Fibroblast of skin of scalp (primary cell): ENCODE measurements at places on chromosomes 2 and 18.

- no peak for DNase-seq
These were observed 42.3 kb upstream of the DOK6 start for GRCh38 chr18:69358212-69358895.

DNA sequence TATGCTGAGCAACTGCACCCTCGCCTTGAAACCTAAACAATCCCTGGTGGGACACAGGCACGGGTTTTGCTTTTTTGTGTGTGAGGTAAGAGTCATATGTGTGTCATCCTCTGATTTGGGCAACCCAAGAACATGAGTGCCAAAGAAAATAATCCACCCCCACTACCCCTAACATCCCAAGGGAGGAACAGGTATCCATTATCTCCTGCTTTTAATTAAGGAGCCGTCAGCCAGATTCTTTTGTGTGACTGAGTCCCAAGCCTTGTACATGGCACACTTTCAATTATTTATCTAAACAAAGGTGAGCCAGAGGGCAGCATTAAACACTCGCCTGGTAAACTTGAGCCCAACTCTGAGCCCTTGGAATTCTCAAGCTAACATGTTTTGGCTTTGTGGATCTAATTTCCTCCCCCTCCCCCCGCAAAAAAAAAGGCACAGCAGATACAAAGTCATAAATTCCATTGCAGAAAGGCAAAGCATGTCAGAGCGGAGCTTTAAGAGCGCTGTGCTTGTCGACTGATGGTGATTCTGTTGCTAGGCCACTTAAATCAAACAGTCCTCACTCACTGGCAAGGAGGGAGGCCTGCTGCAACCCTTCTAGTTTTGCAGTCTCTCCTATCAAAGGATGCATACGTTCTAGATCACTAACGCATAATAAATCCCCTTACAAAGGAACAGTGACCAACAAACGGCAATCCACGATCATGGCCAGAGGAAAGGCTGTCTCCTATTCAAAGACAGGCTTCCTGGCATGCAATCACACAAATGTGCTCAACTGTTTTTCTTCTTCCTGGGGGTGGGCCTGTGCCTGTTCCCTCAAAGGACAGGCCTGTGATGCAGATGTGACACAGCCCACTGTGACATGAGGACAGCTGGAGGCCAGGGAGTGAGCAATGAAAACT, 143.5 kb upstream of the LMAN1 start:
- peak; percentile 94 for DNase-seq

GRCh38 chr2:86029873-86030272, 75.8 kb downstream of the POLR1A start:
- no peak for DNase-seq

- DNase-seq, result no peak
These were observed 82.0 kb downstream of the ZNF407 start for GRCh38 chr18:74679679-74680076.

GRCh38 chr2:127607399-127607908, 38.5 kb upstream of the GPR17 start:
- DNase-seq, result no peak
